ENCODE measurements at places on chromosomes 12 and 14.

DNA sequence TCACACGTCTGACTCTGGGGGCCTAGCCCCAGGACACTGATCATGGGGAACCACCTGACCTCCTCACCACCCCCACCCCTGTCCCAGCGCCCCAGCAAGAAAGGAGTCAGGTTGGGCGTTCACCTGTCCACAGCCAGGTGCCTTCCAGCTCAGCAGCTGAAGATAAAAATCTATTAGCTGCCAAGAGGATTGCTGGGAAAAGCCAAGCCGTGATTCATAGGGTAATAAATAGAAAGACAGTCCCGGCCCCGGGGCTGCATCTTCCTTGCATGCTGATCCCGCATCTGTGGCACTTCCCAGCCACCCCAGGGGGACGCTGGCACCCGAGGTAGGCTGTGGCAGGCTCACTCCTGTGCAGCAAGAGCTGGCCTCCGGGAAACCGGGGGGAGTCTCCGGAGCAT, 70.2 kb upstream of the NCOR2 start:
- no peak for DNase-seq

DNA sequence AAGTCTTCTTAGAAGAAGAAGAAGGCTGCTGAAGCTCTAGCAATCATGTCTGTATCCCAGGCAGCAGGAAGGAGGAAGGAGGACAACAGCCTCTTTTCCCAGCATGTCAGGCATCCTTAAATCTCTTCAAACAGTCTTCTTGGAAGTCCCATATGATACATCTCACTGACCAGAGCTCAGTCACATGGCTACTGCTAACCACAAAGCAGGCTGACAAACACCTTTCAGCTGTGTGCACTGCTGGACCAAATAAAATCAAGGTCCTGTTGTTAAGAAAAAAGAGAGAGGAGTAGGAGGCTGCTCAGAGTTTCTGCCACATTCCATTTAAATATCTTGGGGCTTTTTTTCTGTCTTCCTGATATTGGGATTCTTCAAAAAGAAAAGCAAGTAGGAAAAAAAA, 203.4 kb upstream of the PELI2 start:
- DNase-seq = no peak

DNA sequence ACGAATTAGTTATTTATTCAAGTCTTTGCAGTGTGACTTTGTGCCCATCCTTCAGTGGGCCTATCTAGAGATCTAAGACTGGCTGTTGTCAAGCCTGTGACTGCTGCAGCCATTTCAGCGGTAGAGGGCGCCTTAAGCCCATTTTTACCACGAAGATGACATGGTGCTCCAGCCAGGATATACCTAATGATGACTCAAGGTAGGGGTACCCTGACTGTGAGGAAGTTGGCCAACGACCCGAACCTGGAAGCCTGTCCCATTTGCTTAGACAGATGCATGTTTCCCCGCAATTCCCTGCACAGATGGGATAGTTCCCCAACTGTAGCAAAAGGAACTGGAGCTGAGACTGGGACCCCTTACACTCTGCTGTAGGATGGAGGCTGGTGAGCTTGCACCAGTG, 41.3 kb downstream of the RAB3IP start:
- DNase-seq = peak; percentile 52

DNA sequence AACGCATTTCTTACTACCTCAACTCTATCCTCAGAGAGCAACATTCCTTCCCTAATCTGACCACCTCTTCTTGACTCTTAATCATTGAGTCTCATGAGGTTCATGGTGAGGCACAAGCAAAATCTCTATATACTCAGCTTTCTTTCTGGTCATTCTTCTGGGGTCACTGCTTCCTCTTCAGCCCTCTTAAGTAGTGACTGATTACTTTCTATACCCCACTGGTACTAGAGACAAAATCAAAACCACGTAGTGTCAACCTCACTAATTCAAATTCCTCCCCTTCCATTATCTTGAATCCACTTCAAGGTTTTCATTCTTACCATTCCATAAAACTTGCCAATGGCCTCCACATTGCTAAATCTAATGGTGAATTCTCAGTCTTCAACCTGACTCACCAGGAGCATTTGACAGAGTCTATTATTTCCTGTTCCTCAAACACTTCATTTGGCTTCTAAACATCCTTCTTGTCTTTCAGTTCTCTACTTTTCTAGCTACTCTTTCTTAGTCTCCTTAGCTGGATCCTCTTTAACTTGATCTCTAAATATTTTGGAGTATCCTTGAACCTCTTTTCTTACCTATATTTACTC, 6.8 kb downstream of the WDHD1 start:
- DNase-seq = peak; percentile 23

DNA sequence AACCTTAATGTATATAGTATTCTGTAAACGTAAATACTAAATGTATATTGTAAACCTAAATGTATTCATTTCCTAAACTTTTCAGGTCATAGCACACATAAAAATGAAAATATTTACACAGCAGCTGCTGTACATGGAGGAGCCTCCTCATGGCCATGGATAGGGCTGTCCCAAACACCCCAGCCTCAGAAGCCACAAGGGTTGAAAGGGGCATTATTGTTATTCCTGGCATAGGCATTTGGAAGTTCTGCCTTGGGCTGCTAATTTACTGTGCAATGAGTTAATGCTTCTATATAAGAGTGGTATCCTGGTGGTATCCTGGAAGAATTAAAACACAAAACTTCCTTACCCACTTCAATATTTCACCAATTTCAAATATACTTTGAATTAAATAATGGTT, 159.4 kb downstream of the SLC5A8 start:
- peak; percentile 43 for DNase-seq

DNA sequence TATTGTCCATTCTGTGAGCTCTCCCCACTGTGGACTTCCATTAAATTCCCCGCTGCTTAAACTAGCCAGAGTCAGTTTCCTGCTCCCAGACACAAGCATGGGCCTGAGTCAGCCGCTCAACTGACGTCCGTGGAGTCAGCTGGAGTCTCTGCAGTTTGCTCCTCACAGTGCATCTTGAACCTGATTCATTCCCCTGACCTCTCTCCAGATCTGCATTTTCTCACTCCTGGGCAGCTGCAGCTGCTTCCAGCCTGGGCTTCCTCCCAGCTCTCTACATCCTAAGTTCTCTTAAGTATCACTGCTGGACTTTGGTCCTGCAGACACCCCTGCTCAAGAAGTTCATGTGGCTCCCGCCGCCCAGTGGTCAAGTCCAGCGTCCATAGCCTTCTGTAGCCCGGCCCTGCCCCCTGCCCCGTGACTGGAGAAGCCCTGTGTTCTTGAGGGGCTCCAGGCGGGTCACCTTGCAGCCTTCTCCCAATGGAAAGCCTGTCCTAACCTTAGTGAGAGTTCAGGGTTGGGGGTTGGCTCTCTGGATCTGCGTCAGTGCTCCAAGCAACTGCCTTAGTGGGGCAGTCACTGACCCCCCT, 20.0 kb downstream of the NFKBIA start:
- peak; percentile 90 for DNase-seq

DNA sequence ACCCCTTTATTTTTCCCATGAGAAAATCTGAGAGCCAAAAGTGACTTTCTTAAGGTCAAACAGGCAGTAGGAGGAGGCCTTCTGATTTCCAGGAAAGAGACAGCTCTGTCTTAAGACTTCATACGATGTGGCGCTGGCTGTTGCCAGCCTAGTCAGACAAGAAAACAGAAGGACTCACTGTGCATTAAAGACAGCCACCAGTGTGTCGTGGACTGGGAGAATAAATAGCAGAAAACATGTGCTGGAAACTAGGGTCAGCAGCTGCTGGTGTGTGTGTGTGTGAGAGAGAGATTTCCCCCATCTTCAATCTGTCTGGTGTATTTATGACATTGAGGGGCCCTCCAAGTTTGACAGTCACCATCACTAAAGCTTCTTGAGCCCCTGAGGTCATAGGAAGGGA, 708.6 kb upstream of the TMEM132C start:
- no peak for DNase-seq

DNA sequence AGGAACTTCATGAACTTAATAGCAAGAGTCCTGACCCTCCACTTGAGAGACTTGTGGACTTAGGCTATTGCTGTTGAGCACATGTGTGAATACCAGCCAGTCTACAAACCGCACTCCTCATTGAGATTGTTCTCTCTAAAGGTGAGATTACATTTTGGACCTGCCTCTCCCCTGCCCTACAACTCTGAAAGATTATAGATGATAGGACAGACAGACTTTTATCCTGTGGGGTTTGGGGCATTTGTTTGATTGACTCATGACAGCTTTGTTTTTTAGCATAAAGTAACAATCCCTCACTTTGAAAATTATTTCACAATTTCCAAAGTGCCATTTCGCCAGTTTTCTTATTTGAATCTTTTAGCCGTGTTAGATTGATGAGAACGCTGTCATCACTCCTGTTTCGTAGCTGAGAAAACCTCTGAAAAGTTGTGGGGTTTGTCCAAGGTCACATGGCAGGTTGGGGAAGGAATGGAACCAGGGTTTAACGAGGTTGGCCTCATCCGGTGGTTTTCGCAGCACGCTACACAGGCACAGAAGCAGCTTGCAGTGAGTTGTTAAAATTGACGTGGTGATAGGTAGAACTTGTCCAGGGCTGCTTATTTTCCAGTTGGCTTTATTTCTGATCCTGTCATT, 836 bp downstream of the EVL start:
- no peak for DNase-seq

DNA sequence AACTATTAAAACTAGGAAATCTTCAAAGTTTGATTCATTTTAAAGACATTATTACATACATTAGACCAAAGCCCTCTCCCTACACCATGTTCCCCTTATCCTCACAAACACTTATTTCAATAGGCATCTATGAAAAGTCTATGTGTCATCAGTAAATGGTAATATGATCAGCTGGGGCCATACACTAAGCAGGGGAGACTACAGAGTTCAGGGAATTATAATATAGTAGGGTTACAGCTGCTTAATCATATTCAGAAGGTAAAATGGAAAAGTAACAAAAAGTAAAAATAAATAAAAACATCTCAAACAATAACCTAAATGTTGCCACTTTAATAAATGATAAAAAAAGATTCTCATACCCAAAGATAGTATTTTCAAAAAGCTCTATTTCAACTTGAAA, 29.1 kb downstream of the PAWR start:
- DNase-seq = peak; percentile 31

DNA sequence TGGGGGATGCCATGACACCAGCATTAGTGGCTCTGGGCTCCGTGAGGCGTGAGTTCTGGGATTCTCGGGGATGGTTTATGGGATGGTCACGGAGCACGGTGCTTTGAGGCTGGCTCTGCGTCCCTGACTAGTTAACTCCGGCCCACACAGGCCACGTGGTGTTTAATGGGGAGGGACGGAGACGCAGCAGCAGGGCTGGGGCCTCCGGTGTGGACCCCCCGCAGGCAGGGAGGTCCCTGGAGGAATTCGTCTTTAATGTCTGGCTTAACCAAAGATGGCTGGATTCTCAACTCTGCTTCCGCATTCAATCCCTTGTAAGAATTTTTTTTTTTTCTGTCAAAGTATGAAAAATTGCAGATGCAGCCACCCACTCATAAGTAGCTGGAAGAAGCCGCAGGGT, 86.4 kb upstream of the RFLNA start:
- DNase-seq = no peak

DNA sequence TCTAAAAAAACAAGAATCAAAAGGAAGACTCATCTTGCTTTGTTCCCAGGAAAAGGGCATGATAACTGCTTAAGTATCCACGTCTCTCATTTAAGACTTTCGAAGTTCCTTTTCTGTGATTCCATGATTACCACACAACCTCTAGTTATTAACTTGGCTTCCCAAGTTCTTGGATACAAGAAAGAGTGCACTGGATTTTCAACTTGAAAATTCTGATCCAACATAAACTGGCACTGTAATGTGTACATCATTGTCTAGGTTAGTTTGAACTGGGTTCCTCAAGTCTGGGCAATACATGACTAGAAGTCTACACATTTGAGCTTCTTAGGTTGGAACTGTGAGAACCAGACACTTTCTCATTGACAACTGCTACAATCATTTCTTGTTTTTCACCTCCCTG, 1.6 kb downstream of the KLHL28 start:
- peak; percentile 8 for DNase-seq

- no peak for DNase-seq
These were observed 479.2 kb downstream of the RMST start for GRCh38 chr12:97941686-97942354.

- DNase-seq = no peak
These were observed 45.0 kb downstream of the RAB35 start for GRCh38 chr12:120071493-120072020.

GRCh38 chr12:121800694-121801594, 2.9 kb upstream of the SETD1B start:
- DNase-seq = peak; percentile 78

DNA sequence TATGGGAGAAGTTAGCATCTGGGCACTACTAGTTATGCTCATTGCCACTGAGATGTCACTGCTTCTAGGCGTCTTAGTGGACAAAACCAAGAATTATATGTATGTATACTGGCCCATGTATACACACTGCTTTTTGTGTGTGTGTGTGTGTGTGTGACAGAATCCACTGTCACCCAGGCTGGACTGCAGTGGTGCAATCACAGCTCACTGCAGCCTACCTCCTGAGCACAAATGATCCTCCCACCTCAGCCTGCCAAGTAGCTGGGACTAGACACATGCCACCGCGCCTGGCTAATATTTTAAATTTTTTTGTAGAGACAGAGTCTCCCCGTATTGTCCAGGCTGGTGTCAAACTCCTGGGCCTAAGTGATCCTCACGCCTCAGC, 25.2 kb downstream of the LIMA1 start:
- DNase-seq = peak; percentile 26

GRCh38 chr14:102019006-102019540, 54.7 kb downstream of the DYNC1H1 start:
- DNase-seq = no peak

- DNase-seq = no peak
These were observed 10.6 kb downstream of the FNTB start for GRCh38 chr14:64997108-64997794.

- DNase-seq = no peak
These were observed 21.5 kb upstream of the OAS1 start for GRCh38 chr12:112885236-112885635.

- DNase-seq = peak; percentile 3
These were observed 180.8 kb downstream of the ADCK1 start for GRCh38 chr14:77980475-77981321.

DNA sequence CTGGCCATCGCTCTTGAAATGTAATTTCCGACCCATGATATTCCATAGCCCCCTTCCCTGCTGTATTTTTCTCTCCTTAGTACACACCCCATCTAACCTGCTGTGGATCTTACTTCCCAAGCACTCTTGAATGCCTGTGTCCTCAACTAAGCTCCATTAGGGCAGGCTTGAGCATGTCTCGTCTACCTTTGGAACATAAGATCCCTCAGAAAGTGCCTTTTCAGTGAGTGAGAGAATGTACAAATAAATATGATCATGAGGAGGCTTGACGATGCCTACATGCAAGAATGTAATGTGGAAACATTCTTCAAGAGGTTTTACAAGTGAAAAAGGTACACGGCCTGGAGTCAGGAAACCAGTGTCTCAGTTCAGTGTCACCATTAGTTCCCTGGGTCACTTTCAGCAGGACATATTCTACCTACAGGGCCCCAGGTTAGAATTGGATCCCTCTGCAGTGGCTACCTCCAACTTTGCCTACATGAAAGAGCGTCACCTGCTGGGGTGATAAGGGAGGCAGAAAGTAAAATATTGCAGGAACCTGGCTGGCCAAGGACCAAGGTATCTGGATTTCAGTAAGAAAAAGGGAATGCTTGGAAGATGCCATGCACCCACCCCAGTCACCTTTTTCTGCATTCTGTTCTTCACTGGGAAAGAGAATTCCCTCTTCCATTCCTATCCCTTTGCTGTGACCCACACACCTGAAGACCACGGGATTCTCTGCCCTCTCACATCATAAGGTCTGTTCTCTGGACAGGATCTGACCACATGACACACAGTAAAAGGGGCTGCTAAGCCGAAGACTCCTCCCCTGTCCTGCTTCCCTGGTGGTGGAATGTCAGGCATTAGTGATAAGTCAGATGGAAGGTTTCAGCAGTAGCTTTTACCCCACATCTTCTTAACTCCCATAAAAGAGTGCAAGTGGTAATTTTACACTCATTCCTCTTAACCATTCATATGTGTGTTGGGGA, 24.6 kb upstream of the SERPINA1 start:
- DNase-seq = no peak
